Activated naive CD8-positive, alpha-beta T cell treated with anti-CD3 and anti-CD28 coated beads for 36 hours (primary cell): ENCODE measurements at places on chromosomes 4 and X. TPM values are rescaled to one million over a fixed set of nuclear protein-coding genes. Genes with fewer than 3 reads are reported as not detected.
A peak's percentile ranks its signal among the peaks of the same experiment; 100 is the strongest.

GRCh38 chrX:44765556-44765955, 78.3 kb upstream of the DUSP21 start:
- DNase-seq, result no peak

FAM47E gene
- total RNA-seq, result not detected

GRCh38 chr4:174265916-174266315, 17.6 kb downstream of the FBXO8 start:
- no peak for DNase-seq

GRCh38 chrX:54427837-54428424, 12.3 kb upstream of the TSR2 start:
- DNase-seq, result no peak

DNA sequence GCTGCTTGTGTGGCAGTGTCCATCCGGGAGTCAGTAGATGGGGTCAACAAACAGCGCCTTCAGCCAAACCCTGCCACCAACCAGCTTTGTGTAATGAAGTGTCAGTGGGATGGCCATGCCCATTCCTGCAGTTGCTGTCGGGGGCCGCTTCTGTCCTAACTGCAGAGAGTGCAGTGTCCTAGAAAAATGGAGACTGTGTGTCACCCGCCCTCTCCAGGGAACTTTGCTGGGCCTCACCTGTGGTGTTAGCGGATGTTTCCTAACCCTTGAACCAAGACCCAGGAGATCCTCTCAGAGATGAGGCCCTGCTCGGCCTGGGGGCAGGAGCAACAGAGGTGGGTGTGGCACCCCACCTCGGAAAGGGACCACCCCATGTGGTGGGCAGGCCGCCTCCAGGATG, 35.3 kb upstream of the HGFAC start:
- DNase-seq, result no peak

TRPC5OS gene
- not detected for total RNA-seq

- DNase-seq, result peak; percentile 40
Measured at GRCh38 chr4:82905205-82905604, 4.7 kb downstream of the THAP9 start.

IL15 gene
- 0.49 TPM for total RNA-seq

GRCh38 chr4:113962719-113963265, 16.7 kb downstream of the ARSJ start:
- DNase-seq, result no peak

DNA sequence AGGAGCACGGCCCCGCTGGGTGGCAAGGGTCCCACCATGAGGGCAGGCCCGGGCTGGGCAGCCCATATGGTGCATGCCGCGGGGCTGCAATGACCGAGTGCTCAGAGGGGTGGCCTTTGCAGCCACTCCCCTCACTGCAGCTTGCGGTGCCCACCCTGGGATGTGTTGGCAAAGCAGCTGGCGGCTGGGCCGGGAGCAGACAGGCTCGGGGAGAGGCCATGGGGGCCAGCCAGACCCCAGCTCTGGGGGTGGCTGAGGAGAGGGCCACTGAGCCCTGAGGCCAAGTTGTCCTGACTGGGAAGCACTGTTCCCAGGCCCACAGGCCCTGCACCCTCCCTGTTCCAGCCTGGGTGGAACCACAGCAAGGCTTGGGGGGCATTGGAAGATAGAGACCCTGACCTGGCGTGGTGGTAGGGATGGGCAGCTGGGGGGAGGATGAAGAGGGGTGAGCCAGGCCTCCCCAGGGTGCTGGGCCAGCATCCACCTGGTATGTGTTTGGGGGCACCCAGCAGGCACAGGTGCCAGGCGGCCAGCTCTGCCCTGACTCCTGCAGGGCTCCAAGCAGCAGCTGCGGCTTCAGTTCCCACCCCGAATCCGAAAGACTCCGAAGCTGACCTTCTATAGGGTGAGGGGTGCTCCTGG, 18.4 kb upstream of the RNF4 start:
- no peak for DNase-seq

GRCh38 chr4:184112006-184112550, 105.6 kb downstream of the ENPP6 start:
- no peak for DNase-seq

- DNase-seq, result peak; percentile 70
Measured at GRCh38 chr4:3880615-3881120, 114.5 kb downstream of the ADRA2C start.

- DNase-seq, result no peak
Measured at GRCh38 chr4:106494066-106494465, 125.5 kb upstream of the GIMD1 start.

DNA sequence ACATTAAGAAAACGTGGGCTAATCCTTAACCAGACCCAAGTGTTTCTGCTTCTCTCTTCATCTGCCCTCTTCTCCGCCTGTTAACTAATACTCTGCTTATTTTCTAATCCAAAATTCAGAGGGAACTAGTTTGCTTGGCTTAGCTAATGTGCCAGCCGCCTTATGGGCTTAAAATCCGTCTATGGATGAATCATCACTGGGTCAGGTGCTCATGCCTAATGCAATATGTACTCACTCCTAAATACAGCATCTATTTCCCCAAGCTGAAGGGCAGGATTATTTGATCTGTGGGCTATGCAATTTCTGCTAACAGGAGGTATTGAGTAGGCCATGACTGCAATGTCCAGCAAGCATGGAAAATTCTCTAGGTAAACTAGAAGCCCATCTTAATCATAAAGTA, 12.4 kb downstream of the DYNLT3 start:
- DNase-seq, result no peak

GRCh38 chr4:155837203-155837796, 28.8 kb downstream of the ASIC5 start:
- DNase-seq, result no peak

DNA sequence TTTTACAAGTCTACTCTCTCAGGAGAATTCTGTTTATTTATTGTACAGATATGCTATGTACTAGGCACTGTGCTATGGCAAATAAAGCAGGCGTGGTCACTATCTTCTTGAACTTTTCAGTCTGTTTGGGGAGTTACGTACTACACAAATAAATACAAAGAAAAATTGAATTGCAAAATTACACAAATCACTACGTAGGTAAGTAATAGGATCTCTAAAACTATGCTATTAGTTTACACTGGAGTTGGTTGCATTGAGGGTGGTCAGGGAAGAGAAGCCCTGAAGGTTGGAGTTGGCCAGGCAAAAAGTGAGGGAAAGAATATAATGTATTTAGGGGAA, 75.7 kb downstream of the GAB1 start:
- no peak for DNase-seq

DNA sequence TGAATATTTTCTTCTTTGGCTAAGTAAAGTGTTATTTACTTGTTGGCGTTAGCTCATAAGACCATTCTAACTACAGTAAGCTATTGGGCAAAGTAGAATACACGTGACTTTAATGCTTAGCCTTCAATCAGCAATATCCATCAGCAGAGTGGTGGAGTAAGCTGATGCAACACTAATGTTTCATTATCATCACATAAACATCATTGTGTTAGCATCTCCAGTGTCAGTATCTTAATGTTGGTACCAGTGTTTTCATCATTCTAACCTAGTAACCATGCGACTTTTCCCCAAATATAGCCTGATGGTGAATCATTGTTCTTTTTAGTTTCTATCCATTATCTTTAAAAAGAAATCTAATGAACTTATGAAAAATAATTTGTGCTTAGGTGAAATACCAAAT, 48.5 kb downstream of the APOOL start:
- no peak for DNase-seq

NLGN4X gene
- total RNA-seq, result not detected

DNA sequence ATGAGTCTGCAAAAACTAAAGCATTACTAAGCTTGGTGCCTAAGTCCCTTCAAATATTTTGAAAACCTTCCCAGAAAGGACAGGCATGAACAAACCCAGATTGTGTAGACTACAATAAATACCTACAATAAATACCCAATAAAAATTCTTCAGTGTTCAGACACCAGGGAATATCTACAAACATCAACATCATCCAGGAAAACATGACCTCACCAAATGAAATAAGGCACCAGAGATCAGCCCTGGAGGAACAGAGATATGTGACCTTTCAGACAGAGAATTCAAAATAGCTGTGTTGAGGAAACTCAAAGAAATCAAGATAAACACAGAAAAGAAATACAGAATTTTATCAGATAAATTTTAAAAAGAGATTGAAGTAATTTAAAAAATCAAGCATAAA, 57.8 kb upstream of the NLRP2B start:
- DNase-seq, result no peak

BRS3 gene
- not detected for total RNA-seq

PNPLA4 gene
- total RNA-seq, result 9.5 TPM

DNA sequence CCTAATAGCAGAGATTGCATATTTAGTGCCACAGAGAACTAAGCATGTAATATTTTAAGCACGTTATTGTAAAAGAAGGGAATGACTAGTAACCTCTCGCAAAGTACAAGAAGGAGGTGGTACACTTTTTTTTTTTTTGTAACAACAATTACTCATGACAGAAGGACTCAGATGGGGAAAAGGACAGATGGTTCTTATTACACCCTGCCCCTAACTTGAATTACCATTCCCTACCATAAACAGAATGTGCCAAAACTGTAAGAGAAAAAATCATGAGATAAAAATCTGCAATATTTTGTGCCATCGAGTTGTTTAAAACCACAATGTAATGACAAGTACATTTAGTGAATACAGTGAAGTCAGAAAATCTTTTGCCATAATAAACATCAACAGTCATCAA, 33.0 kb upstream of the RAPGEF2 start:
- no peak for DNase-seq

GRCh38 chr4:175720722-175721121, 91.3 kb downstream of the GPM6A start:
- DNase-seq, result no peak

DNA sequence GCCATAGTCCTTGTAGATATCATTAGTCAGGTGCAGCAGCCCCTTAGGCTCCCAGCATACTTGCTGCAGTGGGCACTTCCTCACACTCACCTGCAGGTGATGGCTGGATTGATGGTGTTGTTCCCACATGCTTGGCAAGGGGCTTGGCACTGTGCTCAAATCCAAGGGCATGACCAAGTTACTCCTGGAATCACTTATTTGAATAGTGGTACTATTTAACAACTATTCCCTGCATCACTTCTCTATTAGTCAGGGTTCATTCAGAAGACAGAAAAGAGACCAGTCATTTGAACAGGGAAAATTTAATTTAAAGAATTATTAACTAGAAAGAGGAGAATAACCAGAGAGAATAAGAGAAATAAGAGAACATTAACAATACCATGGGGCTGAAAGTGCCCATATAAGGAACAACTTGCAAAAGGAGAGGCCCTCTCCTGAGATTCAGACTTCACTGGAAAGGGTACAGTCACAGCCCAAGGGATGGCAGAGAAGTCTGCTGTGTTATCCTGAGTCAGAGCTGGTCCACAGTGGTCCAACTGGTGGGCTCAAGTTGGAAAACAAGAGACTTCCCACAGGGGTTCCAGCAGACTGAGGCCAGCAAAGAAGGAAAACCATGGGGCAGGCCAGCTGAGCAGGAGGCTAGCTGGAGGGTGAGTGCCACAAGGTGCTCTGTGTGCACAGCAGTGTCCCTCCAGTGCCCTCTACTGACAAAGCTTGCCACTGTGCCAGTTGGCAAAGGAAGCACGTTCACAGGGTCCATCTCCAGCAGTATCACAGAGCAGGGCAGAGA, 9.8 kb downstream of the SPP1 start:
- DNase-seq, result peak; percentile 31

DNA sequence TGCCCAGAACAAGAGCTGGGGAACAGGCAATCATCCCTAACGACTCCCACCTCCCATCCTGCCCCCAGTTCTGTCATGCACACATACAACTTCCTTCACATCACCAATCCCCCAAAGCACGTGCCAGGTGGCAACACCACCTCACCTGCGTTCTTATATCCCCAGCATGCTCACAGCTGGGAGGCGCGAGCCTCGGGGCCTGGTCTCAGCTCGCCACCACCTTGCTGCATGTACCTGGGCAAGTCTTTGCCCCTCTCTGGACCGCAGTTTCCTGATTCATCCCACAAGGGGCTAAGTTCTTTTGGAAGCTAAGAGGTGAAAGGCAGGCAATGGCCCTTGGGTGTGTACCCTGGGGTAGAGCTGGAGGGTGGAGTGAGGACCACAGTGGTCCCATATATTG, 119.2 kb upstream of the PJA1 start:
- DNase-seq, result no peak

GRCh38 chr4:6900181-6900812, 9.3 kb upstream of the TBC1D14 start:
- DNase-seq, result no peak

DNA sequence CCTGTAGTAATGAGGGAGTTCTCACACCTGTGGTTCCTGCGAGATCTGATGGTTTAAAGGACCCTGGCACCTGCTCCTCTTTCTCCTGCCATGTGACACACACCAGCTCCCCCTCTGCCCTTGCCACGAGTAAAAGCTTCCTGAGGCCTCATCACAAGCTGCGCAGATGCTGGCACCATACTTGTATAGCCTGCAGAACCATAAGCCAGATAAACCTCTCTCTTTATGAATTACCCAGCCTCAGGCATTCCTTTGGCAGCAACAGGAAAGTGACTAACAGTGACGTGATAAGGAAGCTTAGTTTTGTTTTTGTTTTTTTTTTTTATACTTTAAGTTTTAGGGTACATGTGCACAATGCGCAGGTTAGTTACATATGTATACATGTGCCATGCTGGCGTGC, 130.9 kb downstream of the AFAP1 start:
- DNase-seq, result no peak

- no peak for DNase-seq
Measured at GRCh38 chr4:102256321-102256720, 89.0 kb downstream of the SLC39A8 start.

PIR gene
- 1.9 TPM for total RNA-seq

DNA sequence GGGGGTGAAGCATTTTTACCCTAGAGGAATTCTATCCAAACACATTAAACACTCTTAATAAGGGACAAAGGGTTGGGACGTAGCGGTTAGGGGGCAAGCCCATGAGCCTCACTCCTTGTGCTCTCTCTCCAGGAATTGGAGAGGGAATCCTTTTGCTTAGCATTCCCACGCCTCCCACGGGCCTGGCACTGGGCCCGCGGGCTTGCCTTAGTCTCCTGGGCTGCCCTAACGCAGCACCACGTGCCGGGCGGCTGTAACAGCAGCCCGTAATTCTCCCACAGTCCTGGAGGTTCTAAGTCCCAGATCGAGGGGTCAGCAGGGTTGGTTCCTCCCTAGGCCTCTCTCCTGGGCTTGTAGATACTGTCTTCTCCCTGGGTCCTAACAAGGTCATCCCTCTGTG, 67.5 kb downstream of the TBL1X start:
- DNase-seq, result no peak

ATOH1 gene
- total RNA-seq, result not detected

DNA sequence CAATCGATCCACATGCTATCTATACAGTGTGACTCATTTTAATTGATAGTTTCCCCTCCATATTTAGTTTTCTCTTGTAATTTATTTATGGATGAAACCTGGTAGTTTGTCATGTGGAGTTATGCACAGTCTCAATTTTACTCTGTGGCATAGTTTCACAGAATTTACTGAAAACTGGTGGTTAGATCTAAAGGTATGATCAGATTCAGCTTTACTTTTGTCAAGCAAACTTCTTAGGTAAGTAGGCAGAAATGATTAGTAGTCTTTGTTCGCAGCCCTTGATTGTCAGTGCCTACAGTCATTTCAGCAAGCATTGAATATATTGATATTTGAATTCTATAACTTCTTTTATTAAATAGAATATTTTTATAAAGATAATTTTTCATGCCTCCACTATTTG, 2.5 kb downstream of the ADD1 start:
- DNase-seq, result no peak
